ENCODE measurements at places on chromosomes 1 and 21.
A peak's percentile ranks its signal among the peaks of the same experiment; 100 is the strongest.

DNA sequence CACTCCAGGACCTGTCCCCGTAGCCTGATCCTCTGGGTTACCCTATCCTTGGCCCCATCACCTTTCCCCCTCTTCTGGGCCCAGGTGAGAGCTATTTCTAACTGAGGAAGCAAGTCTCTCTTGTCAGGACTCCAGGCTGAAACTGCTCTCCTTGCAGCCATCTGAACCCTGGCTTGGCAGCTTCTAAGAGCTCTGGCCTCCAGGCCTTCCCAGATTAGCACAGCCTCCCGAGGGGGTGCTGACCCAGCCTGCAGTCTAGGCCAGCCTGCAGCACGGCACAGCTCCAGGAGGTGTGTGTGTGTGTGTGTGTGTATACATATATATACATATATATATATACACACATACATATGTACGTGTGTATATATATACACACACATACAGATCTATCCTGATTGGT is 17.4 kb downstream of the CACNA1S start:
- peak; percentile 12 for DNase-seq

DNA sequence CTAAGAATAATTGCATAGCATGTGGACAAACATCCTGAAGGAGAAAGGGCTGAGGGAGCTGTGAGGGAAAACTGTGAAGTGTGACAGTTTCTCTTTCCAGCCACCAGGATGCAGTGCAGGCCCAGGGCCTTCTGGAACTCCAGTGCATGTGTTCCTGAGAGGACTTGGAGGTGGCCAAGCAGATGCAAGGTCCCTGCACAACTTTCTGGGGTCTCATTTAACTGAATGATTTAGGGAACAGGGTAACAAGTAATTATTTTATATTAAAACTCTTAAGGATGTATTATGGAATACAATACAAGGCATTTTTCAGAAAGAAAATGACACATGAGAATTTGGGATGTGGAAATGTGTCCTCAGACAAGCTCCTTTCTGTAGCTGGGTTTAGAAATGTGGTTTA is 61.2 kb upstream of the MCOLN3 start:
- DNase-seq, result no peak

DNA sequence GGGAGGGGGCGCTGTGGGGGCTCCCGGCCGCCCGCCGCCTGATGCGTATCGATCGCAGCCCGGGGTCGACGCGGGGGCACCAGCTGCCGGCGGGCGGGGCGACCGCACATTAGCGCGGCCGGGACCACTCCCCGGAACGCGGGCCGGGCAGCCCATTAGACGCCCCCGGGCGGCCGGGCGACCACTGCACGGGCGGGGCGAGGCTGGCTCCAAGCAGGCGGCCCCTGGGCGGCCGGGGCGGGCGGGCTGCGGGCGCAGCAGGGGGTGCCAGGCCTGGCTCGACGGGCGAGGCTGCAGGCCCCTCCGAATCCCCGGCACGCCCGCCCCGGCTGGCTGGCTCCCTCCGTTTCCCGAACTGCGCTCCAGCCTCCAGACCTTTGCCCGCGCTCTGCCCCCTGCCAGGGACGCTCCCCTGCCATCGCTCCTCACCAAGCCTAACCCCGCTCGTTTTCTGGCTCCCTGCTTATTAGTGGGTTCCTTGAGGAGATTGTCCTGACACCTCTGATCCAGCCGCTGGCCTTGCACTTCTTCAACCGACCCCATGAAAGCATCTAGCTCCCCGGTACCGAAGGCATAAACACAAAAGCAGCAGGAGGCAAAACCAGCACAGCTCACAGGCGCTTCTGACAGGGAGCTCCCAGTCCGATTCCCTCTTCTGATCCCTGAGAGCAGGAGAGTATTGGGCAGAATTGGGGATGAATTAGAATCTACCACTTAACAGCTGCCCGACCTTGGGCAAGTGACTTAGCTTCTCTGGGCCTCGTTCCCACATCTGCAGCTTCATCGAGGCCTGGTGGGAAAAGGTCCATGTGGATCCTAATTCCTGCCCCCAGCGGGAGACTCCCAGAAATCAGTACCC is 92.6 kb upstream of the CASZ1 start:
- no peak for DNase-seq

DNA sequence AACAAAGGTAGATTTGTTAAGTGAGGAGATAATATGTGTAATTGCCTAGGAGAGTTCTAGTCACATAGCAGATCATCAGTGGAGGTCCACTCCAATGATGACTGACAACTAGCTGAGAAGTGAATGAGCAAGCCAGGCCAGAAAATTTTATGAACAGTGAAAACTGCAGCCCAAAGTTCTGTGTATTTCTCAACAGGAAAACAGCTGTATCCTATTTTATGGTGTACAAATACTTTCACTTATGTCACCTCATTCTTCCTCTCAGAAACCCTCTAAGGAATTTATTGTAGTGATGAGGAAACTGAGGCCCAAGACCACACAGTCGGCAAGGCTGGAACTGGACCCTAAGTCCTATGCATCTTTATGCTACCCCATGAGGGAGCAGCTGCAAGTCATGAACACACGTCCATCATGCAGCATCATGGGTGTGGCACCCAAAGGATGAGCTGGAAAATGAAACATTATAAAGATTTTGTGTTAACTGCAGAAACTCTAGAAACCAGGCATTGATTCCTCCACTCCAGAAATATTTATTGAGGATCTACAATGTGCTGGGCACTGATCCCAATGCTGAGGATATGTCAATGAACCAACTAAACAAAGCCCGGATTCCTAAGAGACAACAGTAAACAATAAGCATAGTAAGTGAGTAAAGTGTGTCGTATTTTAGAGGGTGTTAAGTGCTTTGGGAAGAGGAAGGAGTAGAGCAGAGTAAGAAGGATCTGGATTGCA is 99.5 kb upstream of the DUSP10 start:
- no peak for DNase-seq

DNA sequence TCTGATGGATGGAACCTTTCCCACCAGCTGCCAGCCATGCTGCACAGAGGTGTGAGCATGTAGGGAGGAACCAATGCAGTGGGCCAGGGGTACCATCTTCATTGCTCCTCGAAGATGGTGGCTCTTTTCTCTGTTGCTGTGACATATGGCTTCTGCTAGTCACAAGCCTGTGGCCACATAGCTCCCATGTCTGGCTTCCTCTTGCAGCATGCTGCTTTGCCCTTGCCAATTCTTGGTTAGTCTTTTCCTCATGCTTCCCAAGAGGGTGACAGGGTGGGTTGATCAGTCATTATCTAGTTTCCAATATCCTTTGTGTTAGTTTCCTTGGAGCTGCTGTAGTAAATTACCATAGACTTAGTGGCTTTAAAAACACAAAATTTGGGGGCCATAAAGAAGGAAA is 123.4 kb downstream of the ETS2 start:
- no peak for DNase-seq

- no peak for DNase-seq
These were observed 25.2 kb downstream of the VN1R5 start for GRCh38 chr1:247281001-247281574.

GRCh38 chr1:185016880-185017279 is 28.5 kb upstream of the RNF2 start:
- no peak for DNase-seq

DNA sequence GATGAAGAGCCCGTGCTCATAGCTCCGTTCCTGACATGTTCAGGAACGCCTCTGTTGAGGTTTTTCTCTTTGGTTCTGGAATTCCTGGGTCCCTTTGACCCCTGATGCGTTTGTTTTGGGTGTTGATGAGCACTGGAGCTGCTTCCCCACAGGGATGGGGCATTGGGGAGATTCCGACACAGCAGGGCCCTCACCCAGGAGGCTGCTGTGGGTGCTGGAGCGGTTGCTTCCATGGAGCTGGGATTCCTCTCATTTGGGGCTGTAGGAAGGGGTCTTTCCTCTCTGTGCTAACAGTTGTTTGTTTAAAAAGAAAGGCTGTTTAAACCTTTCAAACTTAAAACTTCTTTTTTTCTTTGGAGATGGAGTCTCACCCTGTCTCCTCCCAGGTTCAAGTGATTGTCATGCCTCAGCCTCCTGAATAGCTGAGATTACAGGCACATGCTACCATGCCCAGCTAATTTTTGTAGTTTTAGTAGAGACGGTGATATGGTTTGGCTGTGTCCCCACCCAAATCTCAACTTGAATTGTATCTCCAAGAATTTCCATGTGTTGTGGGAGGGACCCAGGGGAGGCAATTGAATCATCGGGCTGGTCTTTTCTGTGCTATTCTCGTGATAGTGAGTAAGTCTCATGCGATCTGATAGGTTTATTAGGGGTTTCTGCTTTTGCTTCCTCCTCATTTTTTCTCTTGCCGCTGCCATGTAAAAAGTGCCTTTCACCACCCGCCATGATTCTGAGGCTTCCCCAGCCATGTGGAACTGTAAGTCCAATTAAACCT is 48.9 kb downstream of the SKI start:
- no peak for DNase-seq

- no peak for DNase-seq
These were observed 16.3 kb upstream of the MTARC1 start for GRCh38 chr1:220770245-220770913.

- no peak for DNase-seq
These were observed 180.6 kb upstream of the RNPC3 start for GRCh38 chr1:103344930-103345329.

DNA sequence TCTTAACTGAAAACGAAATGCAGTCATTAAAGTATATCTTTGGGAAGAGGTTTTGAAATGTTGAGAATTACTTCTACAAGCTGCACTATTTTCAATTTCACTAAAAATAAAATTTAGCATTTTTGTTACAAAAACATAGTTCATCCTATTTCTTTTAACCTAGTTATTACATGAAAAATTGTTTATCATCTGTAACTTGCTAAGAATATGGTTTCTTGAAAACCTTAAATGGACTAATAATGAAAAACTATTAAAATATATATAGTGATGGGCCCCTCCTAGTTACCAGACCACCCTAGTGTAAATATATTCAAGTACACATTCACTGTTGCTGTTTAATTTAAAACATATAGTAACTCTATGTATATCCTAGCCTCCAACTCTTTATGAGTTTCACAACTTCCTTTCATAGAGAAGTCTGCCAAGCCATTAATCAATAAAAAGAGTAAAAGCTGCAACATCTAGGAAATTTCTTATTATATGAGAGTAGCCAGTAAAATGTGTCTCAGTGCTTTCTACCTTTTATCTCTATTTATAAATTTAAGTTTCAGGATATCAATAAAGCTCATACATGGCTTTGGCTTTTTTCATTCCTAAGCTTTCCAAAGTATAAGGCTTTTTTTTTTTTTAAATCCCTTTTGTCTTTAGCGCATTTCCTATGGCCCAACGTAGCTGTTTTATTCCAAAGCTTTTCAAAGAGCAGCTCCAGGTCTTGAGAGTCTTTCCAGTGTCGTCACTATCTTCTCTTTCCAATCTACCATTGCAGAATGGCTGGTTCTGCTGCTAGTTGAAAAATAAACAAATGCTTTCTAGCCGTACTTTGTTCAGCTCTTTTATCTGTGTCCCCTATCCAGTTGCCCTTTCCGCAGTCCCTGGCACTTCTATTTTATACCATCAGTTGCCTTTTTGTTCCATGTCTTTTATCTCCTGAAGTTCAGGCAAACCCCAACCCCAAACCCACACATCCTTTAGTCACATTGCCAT is 6.5 kb downstream of the IRF2BP2 start:
- no peak for DNase-seq

DNA sequence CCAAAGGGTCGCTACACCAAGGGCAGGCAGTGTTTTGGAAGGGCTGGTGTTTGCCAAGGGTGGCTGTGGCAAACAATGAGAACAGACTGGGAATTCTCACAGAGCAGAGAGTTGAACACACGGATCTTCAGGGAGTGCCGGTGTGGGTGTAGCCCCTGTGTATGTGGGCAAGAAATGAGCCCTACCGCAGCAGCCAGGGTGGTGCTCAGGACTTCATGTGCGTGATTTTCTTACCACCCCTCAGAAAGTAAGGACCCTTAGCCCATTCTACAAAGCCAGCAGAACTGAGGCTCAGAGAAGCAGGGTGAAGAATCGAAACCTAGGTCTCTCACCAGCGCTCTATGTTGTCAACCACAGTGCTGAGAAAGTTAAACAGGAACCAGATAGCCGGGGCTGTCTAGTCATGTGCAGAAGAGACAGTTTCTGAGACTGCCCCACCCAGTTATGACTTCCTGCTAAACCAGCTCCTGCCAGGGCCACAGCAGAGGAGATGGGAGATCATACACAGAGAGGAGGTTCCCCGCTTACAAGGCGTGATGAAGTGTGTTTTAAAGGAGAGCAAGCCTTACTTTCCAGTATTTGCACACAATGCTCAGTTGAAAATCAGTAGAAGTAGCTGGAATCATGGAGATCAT is 21.9 kb upstream of the MORC3 start:
- DNase-seq, result no peak
